ENCODE measurements at places on chromosomes 1 and 21.

GRCh38 chr1:239418681-239419080 is 32.3 kb downstream of the CHRM3 start:
- no peak for DNase-seq

GRCh38 chr1:228397966-228398365 is 8.7 kb downstream of the TRIM11 start:
- DNase-seq = no peak

GRCh38 chr21:42451941-42452340 is 44.1 kb downstream of the RSPH1 start:
- no peak for DNase-seq

- no peak for DNase-seq
Measured at GRCh38 chr1:235952950-235953615, 86.4 kb upstream of the LYST start.

GRCh38 chr1:6859415-6860343 is 74.4 kb downstream of the CAMTA1 start:
- peak; percentile 85 for DNase-seq

GRCh38 chr1:34946211-34946610 is 16.8 kb upstream of the DLGAP3 start:
- no peak for DNase-seq

GRCh38 chr1:101088431-101088830 is 62.8 kb upstream of the DPH5 start:
- DNase-seq = no peak

- no peak for DNase-seq
Measured at GRCh38 chr1:2587071-2587859, 688 bp downstream of the PRXL2B start.

- no peak for DNase-seq
Measured at GRCh38 chr21:16554503-16554902, 824.7 kb downstream of the USP25 start.

- DNase-seq = no peak
Measured at GRCh38 chr1:65762081-65762862, 30.4 kb upstream of the PDE4B start.

GRCh38 chr1:227428803-227429202 is 110.5 kb upstream of the CDC42BPA start:
- no peak for DNase-seq

DNA sequence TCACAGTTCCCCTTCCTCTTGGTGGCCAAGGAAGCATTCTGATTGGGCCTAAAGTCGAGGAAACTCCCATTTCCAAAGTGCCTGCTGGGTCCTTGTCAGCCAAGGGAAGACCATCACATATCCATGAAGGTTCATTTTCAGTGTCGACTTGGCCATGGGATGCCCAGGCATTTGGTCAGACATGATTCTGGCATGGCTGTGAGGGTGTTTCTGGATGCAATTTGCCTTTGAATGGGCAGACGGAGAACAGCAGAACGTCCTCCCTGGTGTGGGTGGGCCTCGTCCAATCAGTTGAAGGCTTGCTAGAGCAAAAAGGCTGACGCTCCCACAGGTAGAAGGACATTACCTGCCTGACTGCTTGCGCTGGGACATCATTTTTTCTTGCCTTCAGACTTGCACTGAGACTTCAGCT is 48.3 kb upstream of the LBR start:
- no peak for DNase-seq

DNA sequence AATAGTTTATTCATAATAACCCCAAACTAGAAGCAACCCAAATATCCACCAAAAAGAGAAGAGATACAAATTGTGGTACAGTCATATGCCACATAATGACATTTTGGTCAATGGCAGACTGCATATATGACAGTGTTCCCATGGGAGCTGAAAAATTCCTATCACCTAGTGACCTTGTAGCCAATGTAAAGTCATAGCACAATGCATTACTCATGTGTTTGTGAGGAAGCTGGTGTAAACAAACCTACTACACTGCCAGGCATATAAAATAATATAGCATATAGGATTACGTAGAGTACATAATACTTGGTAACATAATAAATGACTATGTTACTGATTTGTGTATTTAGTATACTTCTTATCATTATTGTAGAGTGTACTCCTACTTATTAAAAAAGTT is 29.5 kb upstream of the SLFNL1 start:
- no peak for DNase-seq

- no peak for DNase-seq
Measured at GRCh38 chr1:25874635-25875153, 814 bp downstream of the PAQR7 start.

DNA sequence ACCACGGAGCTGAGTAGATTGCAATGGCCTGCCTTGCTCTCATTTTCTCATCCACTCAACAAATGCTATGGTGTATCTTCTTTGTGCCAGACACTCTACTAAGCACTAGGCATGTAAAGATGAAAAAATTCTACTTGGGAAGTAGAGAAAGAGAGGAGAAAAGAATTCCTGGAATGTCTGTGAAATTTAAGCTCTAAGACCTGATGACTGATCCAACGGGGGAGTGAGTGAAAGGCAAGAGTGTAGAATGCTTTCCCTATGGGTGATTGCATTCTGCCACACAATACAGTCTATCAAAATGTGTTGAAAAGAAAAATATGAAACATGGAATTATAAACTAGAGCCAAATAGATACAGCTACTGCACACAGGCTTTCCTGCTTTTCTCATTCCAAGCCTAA is 82.3 kb downstream of the CYYR1 start:
- DNase-seq = peak; percentile 14

GRCh38 chr1:46809904-46810303 is 11.1 kb downstream of the CYP4B1 start:
- DNase-seq = no peak

GRCh38 chr1:68313735-68314134 is 81.4 kb upstream of the WLS start:
- no peak for DNase-seq

DNA sequence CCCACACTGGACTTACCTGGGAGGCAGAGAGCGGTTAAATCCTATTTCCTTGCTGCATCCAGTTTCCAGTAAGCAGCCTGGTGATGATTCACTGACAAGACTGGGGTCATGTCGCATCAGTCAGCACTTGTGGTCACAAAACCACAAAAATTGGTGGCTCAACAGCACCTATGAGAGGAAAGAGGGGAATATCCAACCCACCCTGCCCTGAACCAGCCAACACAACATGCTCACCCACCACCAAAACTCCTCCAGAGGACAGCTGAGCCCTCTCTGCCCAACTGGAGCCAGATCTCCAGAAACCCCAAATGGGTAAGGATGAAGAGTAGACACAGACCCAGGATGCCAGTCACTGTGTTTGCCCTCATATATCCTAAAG is 64.0 kb downstream of the CD46 start:
- peak; percentile 79 for DNase-seq

DNA sequence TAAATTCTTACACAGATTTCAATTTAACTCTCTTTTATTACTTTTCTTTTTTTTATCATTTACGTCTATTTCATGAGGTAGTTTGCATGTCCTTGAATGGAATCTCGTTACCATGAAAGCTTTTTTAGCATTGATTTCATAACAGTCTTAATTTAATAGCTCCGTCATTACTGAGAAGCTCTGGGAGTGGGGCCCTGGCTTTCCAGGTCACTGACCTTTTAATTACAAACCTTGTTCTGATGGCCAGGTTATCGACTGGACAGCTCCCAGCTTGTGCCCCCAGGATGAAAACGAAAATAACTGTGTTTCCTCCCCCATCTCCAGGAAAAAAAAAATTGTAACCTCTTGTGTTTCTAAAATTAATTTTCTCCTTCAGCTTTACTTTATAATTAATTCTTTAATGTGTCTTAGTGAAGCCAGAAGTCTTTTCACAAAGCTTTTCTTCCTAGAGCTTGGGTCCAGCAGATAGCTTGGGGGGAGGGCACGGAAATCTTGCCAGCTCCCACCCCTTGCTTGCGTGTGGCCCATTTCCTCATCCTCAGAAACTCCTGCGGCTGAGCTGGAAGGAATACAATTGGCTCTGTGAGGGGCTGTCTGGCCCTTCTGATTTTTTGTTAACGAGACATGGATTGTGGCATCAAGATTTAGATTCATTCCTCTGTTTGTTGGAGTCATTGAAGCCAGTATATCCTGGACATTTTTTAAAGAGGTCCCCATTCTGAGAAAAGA is 65.7 kb downstream of the PEX14 start:
- DNase-seq = no peak

- no peak for DNase-seq
Measured at GRCh38 chr21:42427809-42428419, 24.2 kb downstream of the UBASH3A start.

DNA sequence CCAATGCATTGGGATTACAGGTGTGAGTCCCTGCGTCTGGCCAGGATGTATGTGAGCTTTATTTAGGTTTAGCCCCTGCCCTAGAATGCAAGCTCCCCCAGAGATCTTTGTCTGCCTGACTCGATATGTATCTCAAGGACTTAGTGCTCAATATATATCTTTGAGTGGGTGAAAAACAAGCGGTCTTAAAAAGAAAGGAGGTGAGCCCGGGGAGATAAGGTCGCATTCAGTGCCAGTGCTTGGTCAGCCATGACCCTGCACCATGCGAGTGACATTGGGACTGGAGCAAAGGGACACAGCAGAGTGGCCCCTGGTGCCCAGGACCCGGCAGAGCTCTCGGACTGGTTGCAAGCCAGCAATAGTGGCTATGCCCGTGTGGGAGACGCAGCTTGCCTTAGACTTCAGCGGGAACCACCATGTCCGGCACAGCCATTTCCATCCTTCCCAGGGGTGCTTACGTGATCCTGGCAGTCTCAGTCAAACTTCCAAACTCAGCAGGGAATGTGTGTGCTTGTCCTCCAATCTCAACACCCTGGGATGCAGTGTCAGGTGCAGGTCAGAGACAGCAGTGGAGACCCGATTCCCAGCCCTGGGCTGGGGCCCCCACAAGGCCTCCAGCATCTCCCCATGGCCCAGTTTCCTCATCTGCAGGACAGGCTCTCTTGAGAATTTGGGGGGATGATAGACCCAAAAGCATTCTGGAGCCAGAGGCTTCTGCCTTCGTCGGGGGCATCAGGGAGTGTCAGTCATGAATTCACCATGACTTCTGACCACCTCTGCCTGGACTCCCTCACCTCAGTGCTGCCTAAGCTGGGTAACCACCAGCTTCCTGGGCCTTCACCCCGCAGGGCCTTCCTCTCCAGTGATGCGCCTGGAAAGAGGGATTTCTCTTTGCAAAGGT is 1.8 kb downstream of the MX2 start:
- no peak for DNase-seq

GRCh38 chr1:185846672-185847444 is 112.7 kb downstream of the HMCN1 start:
- DNase-seq = peak; percentile 50

- DNase-seq = no peak
Measured at GRCh38 chr1:221983444-221983843, 241.6 kb upstream of the DUSP10 start.

- DNase-seq = no peak
Measured at GRCh38 chr1:154937988-154938386, 1.5 kb upstream of the PMVK start.

- DNase-seq = no peak
Measured at GRCh38 chr1:230581446-230582079, 60.7 kb upstream of the COG2 start.

GRCh38 chr1:240586006-240586405 is 25.9 kb downstream of the GREM2 start:
- no peak for DNase-seq

DNA sequence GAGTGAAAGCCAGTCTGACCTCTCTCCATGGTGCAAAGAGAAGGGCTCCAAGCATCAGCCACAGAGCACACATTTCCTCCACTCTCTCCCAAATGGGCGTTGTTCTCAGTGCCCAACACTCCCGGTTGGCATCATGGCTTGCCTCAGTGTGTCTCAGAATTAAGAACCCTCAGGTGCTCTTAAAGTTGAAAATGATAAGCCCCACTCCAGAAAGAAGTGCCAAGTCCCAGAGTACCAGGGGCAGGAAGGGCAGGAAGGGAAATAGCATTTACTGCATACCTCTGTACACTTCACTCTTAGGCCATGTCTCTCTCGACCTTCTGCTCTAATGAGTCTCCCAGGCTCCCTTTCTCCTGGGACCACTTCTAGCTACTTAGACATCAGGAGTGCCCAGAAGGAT is 15.2 kb upstream of the ARHGEF2 start:
- no peak for DNase-seq

DNA sequence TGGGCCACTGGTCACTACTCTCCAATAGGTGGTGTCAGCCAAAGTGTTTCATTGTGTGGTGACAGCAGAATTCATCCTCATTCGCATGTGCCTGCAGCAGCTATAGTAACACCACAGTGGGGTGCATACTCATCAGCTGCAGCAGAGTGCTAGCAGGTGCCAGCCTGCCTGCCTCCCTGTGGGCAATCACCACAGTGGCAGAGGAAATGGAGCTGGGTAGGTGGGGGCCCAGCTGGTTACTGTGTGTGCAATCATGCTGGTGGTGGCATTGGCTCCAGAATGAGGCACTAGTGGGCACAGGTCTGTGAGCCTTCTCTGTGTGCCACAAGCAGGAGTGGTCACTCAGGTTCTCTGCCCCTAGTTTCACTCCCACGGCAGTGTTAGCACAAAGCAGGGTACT is 579.2 kb downstream of the PTPRC start:
- no peak for DNase-seq

GRCh38 chr1:203026031-203026665 is at the start of gene PPFIA4:
PPFIA4 (plus strand) TSS chr1:203026491; CDS start chr1:203039009, 12,518 bp downstream.
- DNase-seq = peak; percentile 39

GRCh38 chr21:34889676-34890469 is 159.2 kb downstream of the RUNX1 start:
- DNase-seq = peak; percentile 70

DNA sequence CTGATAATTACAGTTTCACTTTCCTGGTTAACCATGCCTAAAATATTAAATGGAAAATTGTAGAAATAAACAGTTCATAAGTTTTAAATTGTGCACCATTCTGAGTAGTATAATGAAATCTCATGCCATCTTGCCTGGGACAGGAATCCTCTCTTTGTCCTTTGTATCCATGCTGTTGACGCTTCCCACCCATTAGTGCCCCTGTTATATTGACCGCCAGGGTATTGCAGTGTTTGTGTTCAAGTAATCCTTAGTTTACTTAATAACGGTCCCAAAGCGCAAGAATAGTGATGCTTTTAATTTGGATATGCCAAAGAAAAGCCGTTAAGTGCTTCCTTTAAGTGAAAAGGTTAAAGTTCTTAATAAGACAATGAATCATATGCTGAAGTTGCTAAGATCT is 41.7 kb downstream of the RPRD2 start:
- no peak for DNase-seq

DNA sequence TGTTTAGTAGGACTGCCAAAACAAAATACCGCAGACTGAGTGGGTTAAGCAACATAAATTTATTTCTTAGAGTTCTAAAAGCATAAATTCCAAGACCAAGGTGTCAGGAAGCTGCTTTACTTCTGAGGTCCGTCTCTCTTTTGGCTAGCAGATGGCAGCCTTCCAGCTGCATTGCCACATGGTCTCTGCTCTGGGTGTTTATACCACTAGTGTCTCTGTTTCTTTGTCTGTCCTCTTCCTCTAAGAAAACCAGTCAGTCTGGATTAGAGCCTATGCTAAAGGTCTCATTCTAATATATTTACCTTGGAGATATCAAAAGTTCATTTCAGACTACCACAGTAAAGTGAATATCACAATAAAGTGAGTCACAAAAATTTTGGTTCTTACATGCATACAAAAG is 519.8 kb downstream of the COL11A1 start:
- no peak for DNase-seq

- no peak for DNase-seq
Measured at GRCh38 chr21:43911015-43911934, 46.3 kb downstream of the AGPAT3 start.
